ENCODE measurements at places on chromosomes 13 and 19.

GRCh38 chr13:51266642-51267041, 44.4 kb downstream of the FAM124A start:
- no peak for DNase-seq

- DNase-seq: no peak
Observed at GRCh38 chr13:45113233-45114224, 6.8 kb upstream of the GTF2F2 start.

- DNase-seq: no peak
Observed at GRCh38 chr19:2291185-2291751, 9.3 kb upstream of the PEAK3 start.

- no peak for DNase-seq
Observed at GRCh38 chr19:29525901-29526729, at the start of gene VSTM2B. VSTM2B (plus strand) TSS chr19:29525994; CDS start chr19:29526584, 590 bp downstream.

DNA sequence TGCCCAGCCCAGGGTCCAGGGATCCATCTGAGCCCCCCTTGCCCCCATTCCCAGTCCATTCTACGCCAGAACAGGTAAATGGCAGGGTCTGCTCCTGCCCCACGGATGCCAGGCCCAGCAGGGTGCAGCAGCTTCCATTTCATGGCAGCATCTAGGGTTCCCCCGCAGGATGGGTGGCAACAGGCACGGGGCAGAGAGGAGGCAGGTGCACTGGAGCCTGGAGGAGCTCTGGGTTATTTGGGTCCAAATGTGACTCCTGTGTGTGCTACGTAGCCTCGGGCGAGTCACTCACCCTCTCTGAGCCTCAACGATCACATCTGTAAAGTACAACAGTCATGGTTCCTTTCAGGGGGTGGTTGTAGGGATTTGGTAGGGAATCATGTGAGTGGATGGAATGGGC, 27.4 kb downstream of the IL12RB1 start:
- DNase-seq: no peak

DNA sequence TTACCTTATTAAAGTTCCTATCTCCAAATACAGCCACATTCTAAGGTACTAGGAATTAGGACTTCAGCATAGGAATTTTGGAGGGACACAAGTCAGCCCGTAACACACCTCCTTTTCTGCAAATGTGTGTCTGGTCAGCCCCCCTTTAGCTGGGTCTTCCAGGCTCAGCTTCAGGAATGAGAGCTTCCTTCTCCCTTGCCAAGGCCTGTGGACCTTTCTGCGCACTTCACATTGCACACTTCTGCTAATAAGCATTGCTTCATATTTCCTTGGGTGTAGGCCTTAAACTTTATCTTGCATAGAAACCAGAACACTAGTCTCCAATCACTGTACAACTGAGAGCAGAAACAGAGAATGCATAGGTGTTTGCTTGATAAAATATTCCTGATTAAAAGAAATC, 4.5 kb upstream of the STK24 start:
- no peak for DNase-seq

DNA sequence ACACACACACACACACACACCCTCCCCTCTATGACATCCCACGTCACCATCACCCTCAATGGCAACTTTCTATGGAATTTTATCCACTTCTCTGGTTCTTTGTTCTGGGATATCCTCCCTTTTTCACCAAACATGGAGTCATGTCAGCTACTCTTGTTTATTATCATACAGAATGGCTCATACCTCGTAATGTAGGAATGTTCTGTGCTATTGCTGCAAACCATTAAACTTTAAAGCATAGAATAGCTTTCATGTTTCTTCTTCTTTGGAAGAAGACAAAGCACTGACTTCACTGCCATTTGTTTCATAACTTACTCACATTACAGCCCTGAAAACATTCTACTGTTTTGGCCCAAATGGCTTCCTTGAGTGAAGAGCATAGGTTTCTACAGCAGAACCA, 163.4 kb downstream of the FOXO1 start:
- DNase-seq: no peak

- DNase-seq: no peak
Observed at GRCh38 chr13:106680796-106681472, 113.0 kb upstream of the ARGLU1 start.

DNA sequence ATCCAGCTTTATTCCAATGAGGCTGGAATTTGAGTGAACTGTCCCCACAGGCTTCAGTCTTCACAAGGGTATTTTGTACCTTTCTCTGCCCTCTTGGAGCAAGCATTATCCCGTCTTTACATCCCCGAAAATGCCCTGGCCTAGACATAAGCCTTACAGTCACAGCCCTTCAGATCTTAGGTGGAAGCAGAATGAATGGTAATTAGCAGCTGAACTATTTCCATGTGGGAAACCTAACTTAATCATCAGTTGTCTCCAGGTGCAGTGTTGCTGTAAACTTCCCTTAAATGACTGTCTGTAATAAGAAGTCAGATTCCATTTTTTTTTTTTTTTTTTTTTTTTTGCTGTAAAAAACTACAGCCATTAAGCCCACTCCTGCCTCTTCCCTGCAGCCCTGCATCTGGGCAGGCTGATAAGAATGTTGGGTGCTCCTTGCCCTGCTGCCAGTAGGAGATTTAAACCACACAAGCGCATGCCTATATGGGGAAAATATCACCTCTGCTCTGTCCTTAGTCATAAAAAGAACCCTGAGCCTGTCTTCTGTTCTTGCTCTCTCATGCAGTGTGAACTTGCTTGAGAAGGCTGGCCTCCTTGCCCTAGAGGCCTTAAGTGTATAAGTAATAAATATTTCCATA, 426.8 kb upstream of the SLITRK5 start:
- no peak for DNase-seq

- DNase-seq: no peak
Observed at GRCh38 chr13:68254151-68254550, 1024.0 kb upstream of the PCDH9 start.

DNA sequence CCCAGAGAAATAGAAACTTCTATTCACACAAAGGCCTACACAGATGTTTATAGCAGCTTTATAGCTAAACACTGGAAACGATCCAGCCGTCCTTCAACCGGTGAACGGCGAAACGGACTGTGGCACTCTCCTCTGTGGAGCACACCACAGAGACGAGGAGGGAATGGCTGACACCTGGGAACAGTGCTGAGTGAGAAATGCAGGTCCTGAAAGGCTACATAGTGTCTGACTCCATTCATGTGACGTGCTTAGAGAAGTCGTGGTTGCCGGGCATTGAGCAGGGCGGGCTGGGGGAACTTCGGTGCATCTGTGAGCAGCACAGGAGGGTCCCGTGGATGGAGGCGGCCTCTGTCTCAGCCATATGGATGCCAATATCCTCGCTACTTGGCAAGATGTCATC, 3.1 kb upstream of the GRK1 start:
- DNase-seq: no peak

DNA sequence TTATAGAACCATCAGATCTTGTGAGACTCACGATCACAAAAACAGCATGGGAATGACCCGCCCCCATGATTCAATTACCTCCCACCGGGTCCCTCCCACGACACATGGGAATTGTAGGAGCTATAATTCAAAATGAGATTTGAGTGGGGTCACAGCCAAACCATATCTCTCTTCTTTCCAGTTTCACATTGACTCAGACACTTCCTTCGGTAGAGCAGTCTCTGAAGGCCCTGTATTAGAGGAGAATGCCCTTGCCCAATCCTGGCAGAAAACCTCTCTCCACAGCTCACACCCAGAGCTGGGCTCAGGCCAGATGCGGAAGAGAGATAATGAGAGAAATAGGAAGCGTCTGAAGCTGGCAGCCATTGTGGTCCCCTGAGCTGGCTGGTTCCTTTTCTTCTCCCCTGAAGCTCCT, 72.4 kb upstream of the CLDN10 start:
- DNase-seq: peak; percentile 80

DNA sequence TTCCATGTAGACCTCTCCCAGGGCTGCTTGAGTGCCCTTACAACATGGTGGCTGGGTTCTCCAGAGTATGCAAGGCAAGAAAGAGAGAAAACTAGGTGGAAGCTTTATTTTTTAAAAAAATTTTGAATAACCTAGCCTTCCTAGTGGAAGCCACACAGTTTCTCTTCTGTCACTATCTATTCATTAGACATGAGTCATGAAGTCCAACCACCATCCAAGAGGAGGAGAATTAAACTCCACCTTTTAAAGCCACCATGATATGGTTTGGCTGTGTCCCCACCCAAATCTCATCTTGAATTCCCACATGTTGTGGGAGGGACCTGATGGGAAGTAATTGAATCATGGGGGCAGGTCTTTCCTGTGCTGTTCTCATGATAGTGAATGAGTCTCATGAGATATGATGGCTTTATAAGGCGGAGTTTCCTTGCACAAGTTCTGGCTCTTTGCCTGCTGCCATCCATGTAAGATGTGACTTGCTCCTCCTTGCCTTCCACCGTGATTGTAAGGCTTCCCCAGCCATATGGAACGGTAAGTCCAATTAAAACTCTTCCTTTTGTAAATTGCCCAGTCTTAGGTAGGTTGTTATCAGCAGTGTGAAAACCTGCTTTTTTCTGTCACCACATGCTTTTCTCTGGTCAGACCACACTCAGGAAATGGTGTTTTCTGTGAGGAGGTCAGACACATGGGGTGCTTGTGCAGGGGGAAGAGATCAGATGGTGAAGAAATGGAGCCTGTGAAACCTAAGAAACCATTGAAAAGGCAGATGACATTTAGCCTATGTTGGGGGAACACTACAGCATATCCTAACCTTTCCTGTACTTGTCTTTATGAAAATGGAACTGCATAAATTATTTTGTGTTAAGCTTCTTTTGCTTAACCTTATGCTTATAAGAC, 57.7 kb downstream of the ANKRD10 start:
- no peak for DNase-seq

DNA sequence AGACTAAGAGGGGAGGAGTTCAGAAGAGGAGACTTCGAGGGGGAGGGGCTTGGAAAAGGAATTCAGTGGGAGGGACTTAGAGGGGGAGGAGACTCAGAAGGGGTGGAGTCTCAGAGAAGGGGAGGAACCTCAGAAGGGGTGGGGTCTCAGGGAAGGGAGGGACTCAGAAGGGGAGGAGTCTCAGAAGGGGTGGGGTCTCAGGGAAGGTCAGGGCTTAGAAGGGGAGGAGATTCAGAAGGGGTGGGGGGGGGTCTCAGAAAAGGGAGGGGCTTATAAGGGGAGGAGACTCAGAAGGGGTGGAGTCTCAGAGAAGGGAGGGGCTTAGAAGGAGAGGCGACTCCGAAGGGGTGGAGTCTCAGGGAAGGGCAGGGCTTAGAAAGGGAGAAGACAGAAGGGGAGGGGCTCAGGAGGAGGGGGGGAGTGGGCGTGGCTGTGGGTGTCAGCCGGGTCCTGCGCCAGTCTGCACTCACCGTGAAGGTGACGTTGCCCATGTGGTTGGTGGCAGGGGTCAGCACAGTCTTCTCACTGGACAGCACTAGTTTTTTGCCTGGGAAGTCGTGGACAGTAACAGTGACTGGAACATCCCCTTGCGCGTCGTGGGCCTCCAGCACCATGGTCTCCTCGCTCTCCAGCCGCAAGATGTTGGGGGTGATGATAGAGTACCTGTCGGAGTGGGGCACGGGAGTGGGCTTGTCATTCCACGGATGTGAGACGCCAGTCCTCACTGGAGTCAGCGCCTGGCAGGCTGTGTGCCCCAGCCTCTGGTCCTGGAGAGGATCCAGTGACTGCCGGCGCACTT, 1.5 kb downstream of the C3 start:
- DNase-seq: no peak

- no peak for DNase-seq
Observed at GRCh38 chr13:39406688-39407087, 196.3 kb downstream of the LHFPL6 start.

DNA sequence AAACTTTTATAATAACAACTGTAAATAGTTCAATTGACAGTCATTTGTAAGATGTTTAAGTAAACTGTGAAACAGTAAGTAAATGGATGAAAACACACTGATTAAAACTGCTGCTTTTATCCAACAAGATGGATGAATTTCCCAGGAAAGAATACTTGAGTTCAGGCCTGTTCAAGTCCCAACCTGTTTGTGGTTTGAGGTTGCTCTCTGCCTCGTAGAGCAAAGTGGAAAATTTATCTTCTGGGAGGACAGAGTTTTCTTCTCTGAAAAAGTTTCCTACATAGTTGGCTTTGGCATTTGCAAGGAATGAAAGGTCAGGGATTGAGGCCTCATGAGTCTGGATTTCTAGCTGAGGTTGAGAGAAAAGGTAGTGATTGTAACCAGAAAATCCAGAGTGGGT, 15.2 kb upstream of the ZNF543 start:
- DNase-seq: no peak

GRCh38 chr13:73216381-73216831, 157.6 kb downstream of the KLF5 start:
- DNase-seq: no peak

GRCh38 chr13:34428911-34429310, 513.2 kb upstream of the NBEA start:
- DNase-seq: no peak

GRCh38 chr13:51287758-51288157, 51.7 kb upstream of the SERPINE3 start:
- DNase-seq: no peak

DNA sequence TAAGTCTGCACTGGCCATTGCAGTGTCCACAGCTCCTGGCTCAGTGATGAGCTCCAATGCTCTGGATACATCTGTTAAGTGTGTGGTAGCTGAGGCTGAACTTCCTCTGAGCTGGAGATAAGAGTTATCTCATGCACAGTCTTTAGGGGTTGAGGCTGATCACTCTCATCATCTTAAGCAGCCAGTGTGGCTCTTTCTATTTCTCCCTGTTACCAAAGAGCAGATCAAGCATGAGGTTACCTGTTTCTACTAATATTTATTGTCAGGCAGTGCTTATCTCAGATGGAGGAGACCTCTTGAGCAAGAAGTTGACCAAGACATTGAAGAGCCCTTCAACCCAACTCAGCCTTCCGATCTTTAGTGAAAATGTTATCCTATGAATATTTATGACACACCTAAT, 6.6 kb upstream of the OR10H2 start:
- DNase-seq: no peak

GRCh38 chr13:113425941-113426590, 27.2 kb downstream of the ADPRHL1 start:
- no peak for DNase-seq

GRCh38 chr13:60120617-60121336, 43.0 kb downstream of the DIAPH3 start:
- DNase-seq: no peak

- peak; percentile 34 for DNase-seq
Observed at GRCh38 chr13:109784590-109785140, 1.7 kb downstream of the IRS2 start.

DNA sequence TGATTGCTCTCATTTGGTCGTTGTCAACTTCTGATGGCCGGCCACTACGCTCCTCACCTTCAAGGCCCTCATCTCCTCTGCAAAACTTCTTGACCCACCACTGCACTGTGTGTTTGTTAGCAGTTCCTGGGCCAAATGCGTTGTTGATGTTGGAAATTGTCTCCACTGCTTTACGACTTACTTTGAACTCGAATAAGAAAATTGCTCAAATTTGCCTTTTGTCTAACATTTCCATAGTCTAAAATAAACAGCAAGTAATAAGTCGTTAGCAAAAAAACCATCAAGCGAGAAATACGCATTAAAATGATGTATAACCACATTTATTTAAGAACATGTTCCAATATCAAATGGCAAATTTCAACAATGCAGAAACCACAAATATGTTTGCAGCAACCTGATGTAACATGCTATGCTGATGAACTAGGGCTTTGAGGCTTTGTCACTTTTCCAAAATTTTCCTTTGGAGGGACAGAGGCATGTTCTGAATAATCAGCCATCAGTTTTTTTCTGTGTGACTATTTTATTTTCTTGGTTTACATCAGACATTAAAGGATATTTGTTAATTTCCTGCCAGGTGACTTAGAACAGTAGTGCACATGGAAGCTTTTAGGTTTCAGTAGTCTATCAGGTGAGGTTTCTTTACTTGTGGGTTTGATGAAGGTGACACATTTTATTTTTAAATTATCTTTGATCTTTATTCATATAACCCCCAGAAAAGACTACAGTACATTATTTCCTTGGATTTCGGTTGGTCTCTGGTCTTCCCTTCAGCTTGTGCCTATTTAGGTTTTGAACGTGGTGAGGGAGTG, 74.7 kb upstream of the TEX29 start:
- DNase-seq: no peak

Measured in KG1 (cell line).